ENCODE measurements at places on chromosomes 1 and 21.
A peak's percentile ranks its signal among the peaks of the same experiment; 100 is the strongest.

DNA sequence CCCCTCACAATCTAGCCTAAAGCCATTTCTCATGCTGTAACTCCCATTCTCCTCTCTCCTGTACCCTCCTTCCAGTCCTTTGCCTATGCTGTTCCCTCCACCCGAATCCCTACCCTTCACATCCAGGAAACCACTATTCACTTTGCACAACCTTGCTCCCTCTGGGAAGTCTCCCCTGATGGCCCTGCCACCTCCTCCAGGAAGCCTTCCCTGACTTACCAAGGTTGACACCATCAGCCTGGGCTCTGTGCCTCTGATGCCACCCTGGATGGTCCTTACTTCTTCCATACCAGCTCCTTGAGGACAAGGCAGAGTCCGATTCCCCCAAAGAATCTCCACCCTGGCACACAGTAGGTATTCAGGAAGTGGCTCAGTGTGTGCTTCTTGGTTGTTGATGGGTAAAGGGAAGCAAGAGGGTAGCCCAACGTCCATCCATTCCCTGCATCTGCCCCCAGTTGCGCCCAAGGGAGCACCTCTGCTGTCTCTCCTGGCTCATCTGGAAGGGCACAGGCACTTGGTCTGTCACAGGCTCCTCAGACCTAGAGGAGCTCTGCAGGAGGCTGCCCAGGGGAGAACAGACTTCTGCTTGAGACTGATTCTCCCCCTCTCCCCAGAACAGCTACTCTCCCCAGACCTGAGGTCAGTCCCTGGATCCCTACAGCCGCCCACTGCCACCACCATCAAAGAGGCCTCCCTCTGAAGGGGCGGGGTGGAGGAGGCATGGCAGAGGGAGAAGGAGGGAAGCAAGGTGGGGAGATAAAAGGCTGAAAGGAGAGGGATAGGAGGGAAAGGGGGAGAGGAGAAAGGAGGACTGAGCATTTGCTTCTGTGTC, 36.1 kb upstream of the ZC3H12A start:
- no peak for DNase-seq

- no peak for DNase-seq
Measured at GRCh38 chr1:5385096-5385799, 607.0 kb downstream of the NPHP4 start.

GRCh38 chr1:32005522-32005921, 8.1 kb upstream of the KHDRBS1 start:
- DNase-seq: no peak

DNA sequence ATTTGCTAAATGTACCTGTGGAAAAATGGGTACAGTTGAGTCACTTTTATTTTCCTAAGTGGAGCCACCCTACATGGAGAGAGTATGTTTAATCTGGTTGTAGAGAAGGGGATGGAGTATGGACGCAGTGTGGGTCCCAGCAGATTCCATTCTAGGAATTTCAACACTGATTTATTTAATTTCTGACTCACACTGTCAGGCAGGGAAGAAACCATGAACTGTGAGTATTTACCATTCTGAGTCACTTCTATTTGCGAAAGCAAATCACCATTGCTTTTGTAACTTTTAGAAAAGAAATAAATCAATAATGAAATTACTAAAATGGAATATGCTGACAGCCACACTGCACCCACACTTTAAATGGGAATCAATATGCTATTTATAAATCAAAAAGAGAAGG, 339.0 kb downstream of the DSCAM start:
- DNase-seq: no peak

DNA sequence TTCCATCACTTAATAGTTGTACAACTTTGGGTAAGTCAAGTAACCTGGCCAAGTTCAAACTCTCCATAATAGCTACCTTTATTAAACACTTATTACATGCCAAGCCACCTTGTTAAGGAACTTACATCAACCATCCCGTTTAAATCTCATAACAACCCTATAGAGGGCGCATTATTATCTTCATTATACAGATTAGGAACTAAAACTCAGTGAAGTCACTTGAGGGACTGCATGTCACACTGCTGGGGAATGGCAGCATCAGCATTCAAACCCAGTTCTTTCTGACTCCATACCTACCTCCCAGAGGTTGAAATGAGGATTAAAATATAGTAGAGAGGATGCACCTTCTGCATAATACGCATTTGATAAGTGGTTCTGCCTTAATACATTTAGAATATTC, 47.1 kb upstream of the PLA2G2C start:
- DNase-seq: no peak

DNA sequence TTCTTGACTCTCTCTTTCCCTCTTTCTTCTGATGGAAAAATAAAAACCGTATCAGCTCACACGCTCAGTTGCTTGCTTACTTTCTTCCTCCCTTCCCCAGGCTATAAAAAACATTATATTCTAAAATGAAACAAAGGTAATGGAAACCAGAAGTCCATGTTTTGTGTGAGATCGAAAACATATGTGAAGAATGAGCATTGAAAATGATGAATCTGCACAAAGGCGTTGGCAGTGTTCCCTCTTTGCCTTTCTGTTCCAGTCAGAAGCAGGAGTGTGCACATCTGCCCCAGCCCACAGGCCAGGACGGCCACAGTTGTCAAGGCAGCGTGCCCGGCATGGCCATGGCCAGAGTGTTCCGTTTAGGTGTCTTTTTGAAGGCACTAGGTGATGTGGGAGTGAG, 185.3 kb upstream of the USP24 start:
- peak; percentile 76 for DNase-seq

DNA sequence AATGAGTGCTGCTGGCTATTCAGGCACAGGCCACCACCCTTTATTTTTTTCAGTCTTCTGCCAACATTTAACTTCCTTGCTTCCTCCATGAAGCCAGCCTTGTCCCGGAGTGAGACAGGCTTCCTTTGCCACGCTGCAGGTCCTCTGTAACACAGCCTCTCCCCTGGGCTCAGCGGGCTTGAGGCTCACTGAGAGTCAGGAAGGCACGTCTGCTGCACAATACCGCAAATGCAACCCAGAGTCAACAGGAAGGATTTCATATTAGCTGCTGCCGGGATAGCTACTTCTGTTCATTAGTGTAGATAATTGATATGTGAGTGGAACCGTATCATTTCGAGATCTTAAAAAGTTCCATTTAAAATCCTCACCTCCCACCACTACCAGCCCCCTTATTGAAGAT, 22.5 kb downstream of the MYOG start:
- DNase-seq: no peak

DNA sequence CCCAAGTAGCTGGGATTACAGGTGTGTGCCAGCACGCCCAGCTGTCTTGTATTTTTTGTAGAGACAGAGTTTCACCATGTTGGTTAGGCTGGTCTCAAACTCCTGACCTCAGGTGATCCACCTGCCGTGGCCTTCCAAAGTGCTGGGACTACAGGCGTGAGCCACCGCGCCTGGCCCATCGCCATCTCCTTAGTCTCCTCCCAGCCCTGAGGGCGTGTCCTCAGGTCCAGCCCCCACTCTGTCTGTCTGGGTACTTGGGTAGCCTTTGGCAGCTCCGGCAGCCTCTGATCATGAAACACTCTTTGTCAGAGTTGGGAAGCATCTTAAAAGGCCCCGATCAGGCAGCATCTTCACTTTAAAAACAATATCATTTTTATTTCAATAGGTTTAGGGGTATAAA, 90.3 kb upstream of the DISP3 start:
- no peak for DNase-seq

GRCh38 chr1:170461291-170461747, 70.6 kb upstream of the GORAB start:
- no peak for DNase-seq

GRCh38 chr1:41812051-41812450, 106.7 kb downstream of the HIVEP3 start:
- no peak for DNase-seq

Measured in left hindlimb (tissue), 1 donor.